ENCODE measurements at places on chromosomes 7 and 10. TPM values are rescaled to one million over a fixed set of nuclear protein-coding genes. Genes with fewer than 3 reads are reported as not detected.

CTAGE6 gene
- total RNA-seq, result 0.42 TPM

IQUB gene
- 0.52 TPM for total RNA-seq

GBX1 gene
- not detected for total RNA-seq

PAX4 gene
- not detected for total RNA-seq

UPK3B gene
- total RNA-seq, result 0.52 TPM

All from mononuclear cell (primary cell).